Kidney capillary endothelial cell (primary cell): ENCODE measurements at places on chromosomes 4 and X.

DNA sequence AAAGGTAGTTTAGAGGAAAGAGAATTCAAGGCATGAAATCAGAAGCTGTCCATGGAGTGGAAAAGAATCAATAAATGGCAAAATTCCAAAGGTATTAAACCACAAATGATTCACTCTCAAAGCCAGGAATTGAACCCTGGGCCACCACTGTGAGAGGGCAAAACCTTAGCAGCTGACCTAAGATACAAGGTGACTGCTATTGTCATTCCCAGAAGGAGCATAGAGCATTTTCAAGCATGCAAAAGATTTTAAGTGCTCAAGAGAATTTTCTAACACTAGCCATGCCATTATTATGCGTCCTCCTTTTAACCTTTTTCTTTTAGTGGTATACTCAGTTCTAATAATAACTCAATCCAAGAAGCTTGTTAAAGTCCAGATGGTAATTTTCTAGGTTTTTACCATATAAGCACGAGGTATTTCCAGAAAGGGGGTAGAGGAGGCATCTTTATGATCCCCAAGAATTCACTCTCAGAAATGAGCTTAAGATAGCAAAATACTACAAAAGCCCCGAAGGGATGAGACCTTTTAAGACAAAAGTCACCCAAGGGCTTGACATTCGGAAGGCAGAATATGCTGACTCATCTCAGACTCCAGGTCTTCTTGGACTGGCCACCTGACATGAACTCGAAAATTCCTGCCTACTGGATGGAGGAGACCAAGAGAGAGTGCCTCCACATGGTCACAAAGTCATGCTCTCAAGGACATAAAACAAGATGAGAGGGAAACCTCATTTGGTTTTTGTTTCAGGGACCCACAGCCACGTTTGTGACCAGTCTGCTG, 13.8 kb upstream of the PAGE5 start:
- DNase-seq, result no peak

DNA sequence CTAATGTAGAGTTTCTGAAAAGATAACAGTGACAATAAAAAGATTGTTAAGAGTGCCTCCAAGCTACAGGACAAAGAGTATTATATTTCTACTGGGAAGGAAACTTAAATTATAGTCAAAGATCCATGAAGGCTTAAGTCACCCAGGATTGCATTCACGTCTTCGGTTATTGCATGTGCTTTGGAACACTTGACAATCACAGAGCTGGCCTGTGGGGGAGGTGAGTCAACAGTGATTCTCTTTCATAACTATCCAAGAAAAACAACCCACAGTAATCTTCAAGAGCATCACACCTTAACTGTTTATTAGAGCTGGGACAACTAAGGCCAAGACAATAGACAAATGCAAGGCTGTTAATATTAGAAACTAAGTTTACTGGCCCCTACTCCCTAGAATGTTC, 40.3 kb downstream of the PDGFC start:
- no peak for DNase-seq

- DNase-seq, result no peak
These were observed 182.7 kb upstream of the FAT4 start for GRCh38 chr4:125131891-125132680.

DNA sequence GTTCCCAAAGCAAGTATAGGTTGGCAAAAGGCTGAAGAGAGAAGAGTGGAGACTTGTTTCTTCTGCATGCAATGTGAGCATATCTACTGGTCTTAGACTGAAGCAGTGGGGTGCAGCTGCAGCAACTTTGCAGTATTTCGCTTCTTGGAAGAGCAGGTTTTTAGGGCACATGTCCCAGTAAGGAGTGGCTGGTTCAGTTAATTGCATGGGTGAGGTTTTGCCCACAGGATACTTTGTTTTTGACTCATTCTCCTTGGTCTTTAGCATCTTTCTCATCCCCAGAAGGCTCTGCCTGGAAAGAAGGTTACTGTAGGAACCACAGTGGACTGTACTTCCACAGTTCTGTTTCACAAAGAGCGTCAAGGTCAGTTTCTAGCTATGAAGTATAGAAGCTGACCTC, 68.0 kb upstream of the NR3C2 start:
- no peak for DNase-seq

DNA sequence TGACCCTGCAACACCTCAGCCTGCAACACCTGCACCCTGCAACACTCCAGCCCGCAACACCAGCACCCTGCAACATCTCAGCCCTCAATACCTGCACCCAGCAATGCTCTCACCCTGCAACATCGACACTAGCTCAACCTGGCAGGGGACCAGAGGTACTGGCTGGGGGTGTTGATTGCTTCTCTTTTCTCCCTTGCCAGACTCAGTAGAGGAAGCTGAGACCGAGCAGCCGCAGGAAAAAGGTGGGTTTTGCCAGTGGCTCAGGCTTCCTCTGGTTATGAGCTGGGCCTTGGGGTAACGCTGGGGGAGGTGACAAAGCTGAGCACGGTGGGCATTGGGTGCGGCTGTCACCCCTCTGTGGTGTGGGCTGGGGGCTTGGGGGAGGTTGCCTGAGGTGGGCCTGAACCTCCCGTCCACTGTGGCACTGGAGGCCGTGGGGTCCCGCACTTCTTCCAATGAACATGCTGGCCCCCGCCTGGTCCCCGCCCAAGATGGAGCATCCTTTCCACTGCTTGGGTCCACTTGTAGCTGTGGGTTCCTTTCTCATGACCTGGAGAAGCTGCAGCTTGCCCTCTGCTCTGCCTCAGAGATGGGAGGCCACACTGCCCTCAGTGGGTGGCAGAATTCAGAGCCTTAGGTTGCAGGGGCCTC, 26.0 kb downstream of the SH3TC1 start:
- no peak for DNase-seq
